ENCODE measurements at places on chromosomes 2 and 18.

DNA sequence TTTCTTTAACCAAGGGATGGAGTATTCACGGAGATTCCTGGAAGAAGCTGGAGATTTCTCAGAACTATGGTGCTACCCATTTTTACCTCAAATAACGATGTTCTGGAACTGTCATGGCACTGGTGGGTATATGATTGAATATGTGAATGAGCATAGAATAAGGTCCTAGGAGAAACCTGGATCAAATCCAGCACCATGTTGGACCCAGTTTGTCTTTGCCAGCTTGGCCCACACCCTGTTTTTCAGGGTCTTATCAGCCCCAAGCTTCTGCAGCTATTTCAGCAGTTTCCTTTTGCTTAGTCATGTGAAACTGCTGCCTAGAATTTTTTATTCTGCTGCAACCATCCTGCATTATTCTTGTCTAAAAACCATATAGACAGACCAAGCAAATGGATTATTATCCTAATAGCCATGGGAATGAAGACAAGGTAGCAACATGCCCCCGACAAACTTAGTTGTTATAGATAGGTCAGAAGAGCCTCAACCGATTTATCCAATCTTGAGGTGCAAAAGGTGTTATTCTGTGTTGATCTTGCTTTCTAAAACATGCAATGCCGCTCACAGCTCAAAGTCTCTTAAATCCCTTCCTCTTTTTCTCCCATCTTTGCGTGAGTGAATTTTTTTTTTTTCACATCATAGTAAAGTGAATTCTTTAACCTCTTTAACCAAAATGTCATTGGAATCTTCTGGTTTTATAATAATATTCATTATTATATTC lies 133.6 kb downstream of the PRPF40A start:
- DNase-seq, result no peak

DNA sequence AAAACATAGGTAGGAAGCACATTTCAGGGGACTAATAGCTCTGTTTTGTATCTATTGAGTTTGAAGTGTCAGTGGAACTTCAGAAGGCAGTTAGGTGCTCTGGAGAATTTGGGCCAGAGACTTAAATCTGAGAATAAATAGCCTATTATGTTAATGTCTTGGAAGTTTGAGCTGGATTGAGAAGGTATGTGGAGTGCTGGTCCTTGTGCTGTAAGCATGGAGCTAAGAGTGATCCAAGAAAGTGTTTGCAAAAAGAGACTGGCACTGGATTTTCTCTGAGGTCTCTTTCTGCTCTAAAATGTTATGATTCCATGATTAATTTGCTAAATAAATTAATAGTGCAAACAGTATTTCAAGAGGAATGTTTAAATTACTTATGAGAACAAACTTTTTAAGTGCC lies 63.3 kb downstream of the ICOS start:
- DNase-seq, result no peak

GRCh38 chr2:20661421-20662307 lies 5.3 kb upstream of the GDF7 start:
- peak; percentile 70 for DNase-seq

GRCh38 chr2:239462191-239462515 lies 61.3 kb upstream of the HDAC4 start:
- DNase-seq, result no peak

GRCh38 chr2:767440-767839 lies 90.2 kb upstream of the TMEM18 start:
- DNase-seq, result no peak

- no peak for DNase-seq
Observed at GRCh38 chr2:55883829-55884228, 39.8 kb downstream of the EFEMP1 start.

DNA sequence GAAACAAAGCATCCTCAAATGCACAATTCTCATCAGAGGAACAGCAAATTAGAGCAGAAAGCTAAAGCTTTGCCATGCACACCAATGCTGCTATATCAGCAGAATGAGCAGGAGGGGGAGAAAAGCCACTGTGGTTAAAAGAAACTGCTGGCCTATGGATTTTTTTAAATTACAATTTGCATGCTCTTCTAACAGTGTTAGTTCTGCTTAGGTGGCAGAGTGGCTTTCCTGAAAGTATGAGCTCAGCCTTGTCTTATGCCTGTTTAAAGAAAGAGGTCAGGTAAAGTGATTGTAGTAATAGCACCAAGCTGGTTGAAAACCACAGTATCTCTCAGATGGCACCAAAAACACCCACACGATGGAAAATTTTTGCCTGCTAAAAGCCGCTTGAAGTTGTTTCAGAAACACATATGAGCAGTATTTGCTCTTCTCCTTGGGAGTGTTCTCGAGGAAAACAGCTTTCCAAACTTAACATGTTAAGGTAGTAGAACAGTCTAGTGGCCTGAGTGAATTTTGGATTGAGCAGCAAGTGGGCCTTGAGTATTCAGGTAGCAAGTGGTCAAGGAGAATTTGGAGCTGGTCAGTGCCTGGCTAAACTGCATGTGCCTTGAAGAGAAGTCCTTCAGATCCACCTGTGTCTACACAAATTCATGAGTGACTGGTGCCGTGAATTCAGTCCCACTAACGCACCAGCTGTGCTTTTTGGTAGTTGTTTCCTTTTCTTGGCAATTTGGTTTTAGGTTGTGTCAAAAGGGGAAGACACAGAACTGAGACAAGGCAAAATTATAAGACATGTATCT lies 19.6 kb upstream of the NDUFV2 start:
- DNase-seq, result peak; percentile 99

GRCh38 chr2:48707466-48707865 lies 48.1 kb downstream of the LHCGR start:
- no peak for DNase-seq

GRCh38 chr18:48785091-48785614 lies 165.6 kb downstream of the SMAD7 start:
- peak; percentile 95 for DNase-seq

DNA sequence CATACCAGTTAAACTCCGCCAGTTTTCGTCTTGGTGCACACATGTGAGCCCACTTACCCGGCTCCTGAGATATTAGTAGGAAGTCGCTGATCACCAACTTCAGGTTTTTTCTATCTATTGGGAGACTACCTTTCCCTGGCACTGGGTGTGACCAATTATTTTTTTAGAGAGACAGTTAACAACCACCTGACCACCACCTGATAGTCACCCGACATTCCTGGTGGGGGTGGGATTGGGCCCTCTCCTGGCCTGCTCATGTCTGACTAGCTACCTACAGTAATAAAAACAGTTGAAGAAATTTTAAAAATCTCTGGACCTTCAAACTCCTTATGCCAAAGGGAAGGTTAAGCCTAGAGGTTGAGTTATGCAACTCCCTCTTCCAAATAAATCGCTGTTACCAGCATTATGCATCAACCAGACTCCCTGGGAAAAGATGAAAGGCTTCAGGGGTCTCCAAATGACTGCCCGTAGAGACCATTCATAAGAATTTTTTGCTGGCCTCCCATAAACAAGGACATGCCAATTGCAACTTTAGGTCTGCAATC lies 27.8 kb downstream of the CREG2 start:
- no peak for DNase-seq

- no peak for DNase-seq
Observed at GRCh38 chr2:129930451-129930850, 49.0 kb upstream of the RAB6C start.

DNA sequence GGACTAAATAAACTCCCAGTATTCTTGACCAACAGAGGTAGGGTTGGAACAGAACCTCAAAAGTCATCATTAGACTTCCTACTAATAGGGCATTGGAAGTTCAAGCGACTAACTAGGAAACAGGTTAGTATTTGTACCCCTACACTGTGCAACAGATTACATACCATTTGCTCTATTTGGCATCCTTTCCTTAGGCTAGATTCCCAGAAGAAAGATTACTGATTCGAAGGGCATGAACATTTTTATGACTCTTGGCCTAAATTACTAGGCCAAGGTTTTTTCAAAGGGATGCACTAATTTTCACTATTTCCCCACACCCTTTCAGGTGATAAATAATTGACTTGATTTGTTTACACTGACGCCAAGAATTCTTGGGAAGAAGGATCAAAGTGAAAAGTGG lies 104.8 kb upstream of the CYP1B1 start:
- DNase-seq, result no peak

DNA sequence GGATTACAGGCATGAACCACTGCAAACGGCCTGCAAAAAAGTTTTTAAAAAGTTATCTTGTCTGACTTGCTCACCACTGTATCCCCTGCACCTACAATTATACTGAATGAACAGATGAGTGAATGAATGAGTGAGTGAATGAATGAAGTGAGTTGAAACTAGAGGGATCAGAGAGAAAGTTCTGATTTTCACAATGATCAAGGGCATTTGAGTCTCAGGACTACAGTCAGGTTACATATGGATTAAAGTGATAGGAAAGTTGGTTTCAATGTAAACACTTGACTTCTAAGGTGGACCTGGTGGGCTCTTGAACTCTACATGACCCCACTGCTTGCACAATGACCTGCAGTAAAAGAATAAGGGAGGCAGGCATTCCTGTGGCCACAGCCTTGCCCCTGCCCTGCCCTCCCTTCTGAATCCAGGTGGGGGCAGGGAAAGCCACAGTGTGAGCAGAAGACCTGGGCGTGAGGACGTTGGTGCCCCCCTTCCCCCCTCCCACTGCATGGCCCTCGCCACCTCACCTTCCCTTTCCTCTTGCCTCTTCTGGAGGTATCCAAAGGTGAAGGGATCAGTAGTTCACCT lies 10.7 kb downstream of the C2orf80 start:
- no peak for DNase-seq

DNA sequence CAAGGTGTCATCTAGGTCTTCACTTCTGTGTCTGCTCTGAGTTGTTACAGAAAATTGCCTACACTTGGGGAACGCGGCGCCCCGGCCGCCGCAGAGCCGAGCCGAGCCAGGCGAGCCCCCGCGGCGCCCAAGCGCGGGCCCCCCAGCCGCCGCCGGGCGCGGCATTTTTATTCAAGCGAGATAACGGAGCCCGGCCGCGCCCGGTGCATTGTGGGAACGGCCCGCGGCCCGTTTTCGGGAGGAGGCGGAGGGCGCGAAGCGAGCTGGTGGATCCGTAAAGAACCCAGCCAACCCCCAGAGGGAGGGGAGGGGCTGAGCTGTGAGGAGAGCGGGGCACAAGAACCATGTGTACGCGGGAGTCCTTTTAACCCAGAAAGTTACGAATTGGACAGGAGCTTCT lies 191.8 kb downstream of the FTCDNL1 start:
- DNase-seq, result no peak

DNA sequence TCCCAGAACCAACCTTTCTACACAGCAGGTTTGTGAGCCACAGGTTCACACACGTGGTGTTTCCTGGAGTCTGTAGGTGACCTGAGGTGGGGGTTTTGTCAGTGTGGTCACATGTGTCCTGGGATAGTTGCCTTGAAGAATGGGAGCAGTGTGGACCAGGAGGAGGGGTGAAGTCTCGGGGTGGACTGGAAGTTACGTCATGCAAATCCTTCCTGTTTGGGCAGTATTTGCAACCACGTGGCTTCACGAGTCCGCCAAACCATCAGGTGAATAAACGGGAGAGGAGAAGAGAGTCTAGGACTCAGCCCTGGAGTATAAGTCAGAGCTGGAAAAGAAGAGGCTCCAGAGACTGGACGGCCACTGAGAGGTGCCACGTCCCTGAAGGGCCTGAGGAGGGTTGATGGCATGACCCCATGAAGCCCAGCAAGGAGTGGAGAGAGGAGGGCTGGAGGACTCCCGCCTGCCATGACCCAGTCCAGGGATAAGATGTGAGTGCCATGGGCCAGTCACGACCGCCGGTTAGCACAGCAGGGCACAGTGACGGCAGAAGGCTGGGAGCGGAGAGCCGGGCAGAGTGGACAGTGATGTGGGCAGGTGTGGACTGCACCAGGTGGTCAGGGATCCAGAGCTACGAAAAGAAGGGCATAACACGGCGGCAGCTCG lies 16.5 kb downstream of the LPIN1 start:
- no peak for DNase-seq

GRCh38 chr18:7844017-7844416 lies 276.9 kb downstream of the PTPRM start:
- no peak for DNase-seq

- peak; percentile 27 for DNase-seq
Observed at GRCh38 chr2:108182489-108182888, 57.3 kb upstream of the SULT1C3 start.

- peak; percentile 57 for DNase-seq
Observed at GRCh38 chr2:5696945-5697521, 4.8 kb downstream of the SOX11 start.

- no peak for DNase-seq
Observed at GRCh38 chr2:120344976-120345581, 857 bp upstream of the INHBB start.

- DNase-seq, result no peak
Observed at GRCh38 chr2:30869988-30870387, 62.7 kb upstream of the CAPN13 start.

- DNase-seq, result no peak
Observed at GRCh38 chr2:238136820-238137537, 1.5 kb upstream of the KLHL30 start.

GRCh38 chr2:120820263-120820952 lies 84.7 kb downstream of the GLI2 start:
- no peak for DNase-seq

GRCh38 chr2:184030245-184030644 lies 568.1 kb upstream of the ZNF804A start:
- DNase-seq, result no peak

GRCh38 chr2:41710944-41711343 lies 336.9 kb upstream of the PKDCC start:
- DNase-seq, result no peak

GRCh38 chr2:59986511-59986910 lies 566.9 kb downstream of the BCL11A start:
- DNase-seq, result no peak

GRCh38 chr2:241637795-241638660 lies 535 bp downstream of the ATG4B start:
- DNase-seq, result peak; percentile 36

- DNase-seq, result no peak
Observed at GRCh38 chr2:11121099-11121822, 34.0 kb upstream of the SLC66A3 start.

- no peak for DNase-seq
Observed at GRCh38 chr18:35736696-35737095, 155.2 kb downstream of the GALNT1 start.

- DNase-seq, result no peak
Observed at GRCh38 chr2:66233981-66234380, 200.9 kb upstream of the MEIS1 start.

GRCh38 chr2:33320573-33320972 lies 155.9 kb upstream of the RASGRP3 start:
- DNase-seq, result no peak

DNA sequence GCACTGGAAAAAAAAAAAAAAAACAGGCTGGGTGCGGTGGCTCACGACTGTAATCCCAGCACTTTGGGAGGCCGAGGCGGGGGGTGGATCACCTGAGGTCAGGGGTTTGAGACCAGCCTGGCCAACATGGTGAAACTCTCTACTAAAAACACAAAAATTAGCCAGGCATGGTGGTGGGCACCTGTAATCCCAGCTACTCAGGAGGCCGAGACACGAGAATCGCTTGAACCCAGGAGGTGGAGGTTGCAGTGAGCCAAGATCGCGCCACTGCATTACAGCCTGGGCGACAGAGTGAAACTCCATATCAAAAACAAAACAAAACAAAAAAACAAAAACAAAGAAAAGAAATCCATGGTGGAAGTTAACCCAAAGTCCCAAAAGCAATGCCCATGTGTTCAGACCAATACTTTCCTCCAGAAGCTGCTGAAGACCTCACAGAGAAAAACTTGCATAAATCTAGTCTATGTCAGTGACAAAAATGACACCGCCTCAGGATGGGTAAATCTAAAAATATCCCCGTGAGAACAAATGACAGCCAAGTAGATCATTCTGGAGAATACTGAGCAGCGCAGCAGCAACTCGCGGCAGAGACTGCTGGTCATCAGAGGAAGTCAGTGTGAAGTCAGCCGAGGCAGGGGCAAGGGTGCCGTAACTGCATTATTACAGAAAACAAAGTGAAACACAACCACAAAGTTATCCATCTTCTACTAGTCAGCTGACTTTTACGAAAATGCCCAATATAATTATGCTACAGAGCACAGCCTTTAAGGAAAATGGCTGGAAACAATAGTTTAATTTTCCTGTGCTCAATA lies 41.0 kb downstream of the LPIN2 start:
- DNase-seq, result no peak

All from MM.1S (cell line).